ENCODE measurements at places on chromosomes 6 and 20.

- DNase-seq: no peak
These were observed 95.5 kb downstream of the EYA2 start for GRCh38 chr20:46990017-46990595.

DNA sequence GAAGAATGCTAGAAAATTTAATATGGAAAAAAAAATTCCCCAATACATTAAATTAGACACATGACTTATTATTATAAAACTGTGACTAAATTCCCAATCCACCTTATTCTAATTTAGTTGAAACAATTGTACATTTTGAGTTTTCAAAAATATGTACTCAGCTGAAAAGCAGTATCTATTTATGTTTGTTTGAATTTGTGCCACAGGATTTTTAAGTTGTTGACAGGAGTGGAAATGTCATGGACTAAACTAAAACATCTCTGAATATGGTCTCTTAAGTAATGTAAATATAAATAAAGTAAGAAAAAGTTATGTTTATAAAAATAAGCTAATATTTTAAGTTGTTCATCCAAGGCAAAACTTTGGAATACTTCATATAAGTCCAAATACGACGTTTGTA, 86.9 kb downstream of the COL21A1 start:
- DNase-seq: no peak

DNA sequence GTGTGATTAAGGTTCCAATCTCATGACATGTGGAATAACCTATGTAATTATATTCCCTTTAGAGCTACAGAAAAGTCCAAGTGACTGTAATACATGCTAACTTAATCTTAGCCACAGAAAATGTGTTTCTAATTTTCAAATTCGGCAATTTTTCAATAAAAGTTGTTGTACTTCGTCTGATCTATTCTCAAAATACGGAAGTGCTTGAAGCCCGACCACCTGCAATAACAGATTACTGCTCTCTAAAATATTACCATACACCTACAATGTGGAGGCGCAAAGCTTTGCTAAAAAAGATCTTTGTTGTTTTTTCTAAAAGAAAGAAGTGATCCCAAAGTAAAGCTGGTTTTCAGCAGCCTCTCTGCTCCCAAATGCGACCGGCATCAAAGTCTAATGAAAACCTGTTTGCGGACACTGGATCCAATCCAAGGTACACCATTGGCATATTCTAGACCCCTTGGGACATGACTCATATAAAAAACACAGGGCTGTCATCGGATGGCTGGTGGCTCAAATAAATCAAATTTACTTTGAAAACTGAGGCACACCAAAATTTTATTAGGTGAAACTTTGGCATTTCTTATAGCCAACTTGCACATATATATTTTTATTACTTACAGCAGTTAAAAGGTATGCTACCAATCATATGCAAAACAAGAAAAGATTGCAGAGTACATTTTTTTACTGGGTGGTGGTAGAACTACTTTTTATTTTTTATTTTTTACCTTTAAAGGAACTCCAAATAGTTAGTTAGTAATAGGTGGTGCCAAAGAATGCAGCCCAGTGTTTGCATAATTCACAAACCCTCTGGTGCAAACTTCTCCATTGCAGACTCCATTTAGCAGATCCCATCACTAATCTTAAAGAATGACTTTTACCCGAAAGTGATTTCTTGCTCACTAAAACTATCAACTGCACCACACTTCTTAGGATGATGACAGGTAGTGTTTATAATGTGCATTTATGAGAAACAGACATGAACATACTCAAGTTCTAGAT, 118.7 kb upstream of the TBX18 start:
- no peak for DNase-seq

DNA sequence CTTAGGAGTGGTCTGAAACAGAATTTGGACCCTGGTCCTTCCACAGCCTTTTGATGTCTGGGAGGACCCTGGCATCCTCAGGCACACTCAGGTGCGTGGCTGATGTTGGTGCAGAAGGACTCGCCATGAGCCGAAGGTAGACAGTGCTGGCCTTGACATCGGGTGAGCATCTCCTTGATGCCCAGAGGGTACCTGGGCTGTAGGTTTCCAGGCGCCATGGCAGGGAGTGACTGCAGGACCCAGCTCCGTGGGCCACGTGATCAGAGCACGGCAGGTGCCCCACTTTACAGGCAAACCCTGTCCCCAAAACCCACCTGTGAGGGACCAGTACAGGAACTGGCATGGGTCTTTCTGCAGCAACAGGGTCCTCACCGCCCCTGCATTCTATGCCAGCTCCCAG, 319.2 kb downstream of the CDH4 start:
- no peak for DNase-seq

DNA sequence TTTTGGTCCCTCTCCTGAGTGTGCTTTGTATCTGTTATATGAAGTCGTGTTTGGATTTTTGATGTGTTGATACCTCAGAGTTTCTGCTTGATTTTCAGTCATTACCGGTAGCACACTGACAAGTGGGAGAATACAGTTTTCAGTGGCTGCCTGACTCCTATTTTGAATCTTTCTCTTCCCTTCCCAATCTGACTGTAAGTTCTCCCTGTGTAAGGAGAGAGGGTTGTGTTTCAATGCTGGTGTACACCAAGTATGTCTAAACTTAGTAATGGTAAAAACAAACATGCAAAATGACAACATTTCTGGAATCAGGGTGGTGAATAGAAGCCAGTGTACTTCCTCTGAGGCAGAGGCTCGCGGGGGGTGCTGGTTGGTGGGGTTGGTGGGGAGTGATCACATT, 103.4 kb downstream of the HIVEP1 start:
- DNase-seq: no peak

GRCh38 chr6:148423133-148423532, 80.5 kb downstream of the SASH1 start:
- DNase-seq: no peak

DNA sequence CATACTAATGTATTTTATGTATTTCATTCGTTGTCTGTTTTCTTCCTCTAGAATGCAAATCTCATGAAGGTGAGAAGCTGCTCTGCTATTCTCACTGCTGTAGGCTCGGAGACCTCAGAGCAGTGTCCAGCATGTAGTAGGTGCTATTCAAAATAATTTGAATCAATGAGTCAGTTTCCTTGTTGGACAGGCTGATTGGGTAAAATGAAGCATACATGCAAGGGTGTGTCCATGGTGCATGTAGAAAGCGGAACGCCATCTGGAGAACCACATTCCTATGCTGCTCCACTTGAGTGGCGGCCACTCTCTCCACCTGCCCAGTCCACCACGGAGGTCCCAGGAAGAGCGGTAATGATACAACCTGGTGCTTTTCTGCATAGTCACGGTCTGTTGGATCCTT, 412.1 kb downstream of the QKI start:
- no peak for DNase-seq

DNA sequence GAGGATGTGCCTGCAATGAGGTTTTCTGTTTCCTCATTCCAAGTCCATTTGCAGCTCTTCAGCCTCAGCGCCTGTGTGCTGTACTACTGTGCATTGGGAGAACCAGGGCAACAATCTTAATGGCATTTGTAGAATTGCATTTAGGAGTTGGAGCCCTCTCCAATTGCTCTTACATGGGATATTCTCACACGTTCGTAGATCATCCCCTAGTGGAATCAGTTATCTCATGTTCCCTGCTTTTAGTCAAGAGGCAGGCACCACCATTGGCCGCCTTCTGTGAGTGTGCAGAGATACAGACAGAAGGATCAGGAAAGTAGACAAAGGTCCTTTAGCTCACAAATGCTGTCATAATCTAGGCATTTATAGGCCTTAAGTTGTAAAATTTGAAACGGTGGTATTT, 84.2 kb upstream of the RGS17 start:
- no peak for DNase-seq

DNA sequence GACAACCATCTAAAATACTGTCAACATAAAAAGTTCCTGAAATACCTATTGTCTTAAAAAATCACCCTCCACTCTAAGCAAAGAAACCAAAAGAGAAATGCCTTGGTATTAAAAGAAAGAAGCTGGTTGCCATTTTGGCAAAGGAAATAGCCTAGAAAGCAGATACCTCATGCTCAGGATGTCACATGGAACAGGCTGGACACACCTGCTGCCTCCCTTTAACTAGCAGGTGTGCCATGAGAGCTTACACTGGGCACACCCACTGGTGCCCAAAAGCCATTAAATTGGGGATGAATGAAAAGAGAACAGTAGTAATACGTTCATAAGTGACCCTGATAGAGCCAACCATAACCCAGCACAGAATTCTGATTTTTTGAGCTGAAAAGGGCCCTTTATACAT, 1.5 kb downstream of the SLC23A2 start:
- DNase-seq: no peak

GRCh38 chr6:130018744-130019325, 454 bp downstream of the L3MBTL3 start:
- peak; percentile 25 for DNase-seq

GRCh38 chr6:138647006-138647405, 126.6 kb upstream of the CCDC28A start:
- no peak for DNase-seq

GRCh38 chr6:88380083-88380482, 213.9 kb upstream of the CNR1 start:
- DNase-seq: no peak

DNA sequence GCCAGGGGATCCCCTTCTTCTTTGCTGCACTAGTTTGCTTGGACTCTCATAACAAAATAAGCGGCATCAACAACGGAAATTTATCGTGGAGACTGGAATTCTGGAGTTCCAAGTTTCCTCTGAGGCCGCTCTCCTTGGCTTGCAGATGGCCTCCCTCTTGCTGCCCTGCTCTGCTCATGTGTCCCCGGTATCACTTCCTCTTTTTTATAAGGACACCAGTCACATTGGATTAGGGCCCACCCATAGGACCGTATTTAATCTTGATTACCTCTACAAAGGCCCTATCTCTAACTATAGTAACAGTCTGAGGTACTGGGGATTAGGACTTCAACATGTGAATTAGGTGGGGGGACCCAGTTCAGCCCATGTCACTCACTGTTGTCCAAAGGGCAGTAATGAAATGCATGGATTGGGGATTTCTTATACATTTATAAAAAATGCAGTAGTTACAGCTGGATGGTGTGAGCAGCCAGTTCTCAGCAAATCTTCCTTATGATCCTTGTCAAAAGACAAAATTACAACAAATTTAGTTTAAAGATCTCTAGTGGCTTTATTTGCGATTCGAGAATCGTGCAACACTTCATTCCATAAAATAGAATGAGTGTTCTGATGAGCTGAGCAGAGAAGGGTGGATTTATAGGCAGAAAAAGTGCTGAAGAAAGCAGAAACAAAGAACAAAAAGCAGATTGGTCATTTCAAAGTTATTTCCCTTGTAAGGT, 59.3 kb upstream of the AKAP12 start:
- no peak for DNase-seq

GRCh38 chr6:32554116-32554965, 24.3 kb upstream of the HLA-DRB5 start:
- DNase-seq: no peak

GRCh38 chr20:24697411-24697810, 228.0 kb downstream of the SYNDIG1 start:
- no peak for DNase-seq

DNA sequence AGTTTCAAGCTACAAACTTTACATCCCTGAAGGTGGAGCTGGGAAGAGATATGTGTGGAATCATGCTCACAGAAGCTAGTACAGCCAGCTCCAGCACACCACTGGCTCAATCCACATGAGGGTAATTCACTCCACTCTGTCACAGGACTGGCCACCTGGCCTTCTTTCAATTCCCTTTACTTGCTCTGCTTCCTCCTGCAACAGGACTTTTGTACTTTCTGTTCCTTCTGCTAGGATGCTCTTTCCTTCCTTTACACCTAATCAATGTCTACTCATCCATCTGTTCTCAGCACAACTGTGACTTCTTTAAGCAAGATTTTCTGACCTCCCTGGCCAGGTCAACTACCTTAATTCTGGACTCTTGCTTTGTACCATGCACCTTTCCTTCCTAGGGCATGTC, 39.4 kb upstream of the MYB start:
- no peak for DNase-seq

- no peak for DNase-seq
These were observed 4.1 kb downstream of the AARS2 start for GRCh38 chr6:44309092-44309491.

DNA sequence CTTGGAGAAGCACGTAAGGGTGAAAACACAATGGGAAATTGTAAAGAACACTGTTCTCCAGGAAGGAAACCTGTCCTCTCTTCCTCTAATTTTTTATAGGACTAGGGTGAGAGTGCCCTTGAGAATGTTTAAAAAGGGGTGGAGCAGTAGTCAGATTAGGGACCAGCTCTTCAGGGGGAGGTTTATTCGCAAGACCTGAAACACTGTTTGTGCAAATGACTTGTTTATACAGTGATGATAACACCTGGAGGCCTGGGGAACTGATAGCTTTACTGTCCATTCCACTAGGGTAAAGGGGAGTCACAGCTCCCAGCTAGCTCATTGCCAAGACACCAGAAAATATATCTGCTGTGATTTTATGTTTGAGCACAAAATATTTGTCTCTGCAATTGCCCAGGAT, 8.1 kb upstream of the FUT9 start:
- DNase-seq: no peak

DNA sequence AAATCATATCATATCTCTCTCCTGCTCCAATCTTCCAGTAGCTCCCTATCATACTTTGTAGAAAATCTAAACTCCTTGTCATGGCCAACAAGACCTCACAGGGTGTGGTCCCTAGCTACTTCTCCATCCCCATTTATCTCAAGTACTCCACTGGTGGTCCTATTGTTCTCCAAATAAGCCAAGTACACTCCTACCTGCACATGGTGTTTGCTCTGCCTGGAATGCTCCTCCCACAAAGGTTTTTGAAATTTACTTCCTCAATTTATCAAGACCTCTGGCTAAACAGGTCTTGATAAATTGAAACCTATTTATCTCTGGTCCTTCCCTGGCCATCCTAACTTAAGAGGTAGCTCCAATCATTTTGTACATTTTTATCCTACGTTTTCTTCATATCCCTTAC, 12.1 kb downstream of the TMX4 start:
- DNase-seq: no peak

DNA sequence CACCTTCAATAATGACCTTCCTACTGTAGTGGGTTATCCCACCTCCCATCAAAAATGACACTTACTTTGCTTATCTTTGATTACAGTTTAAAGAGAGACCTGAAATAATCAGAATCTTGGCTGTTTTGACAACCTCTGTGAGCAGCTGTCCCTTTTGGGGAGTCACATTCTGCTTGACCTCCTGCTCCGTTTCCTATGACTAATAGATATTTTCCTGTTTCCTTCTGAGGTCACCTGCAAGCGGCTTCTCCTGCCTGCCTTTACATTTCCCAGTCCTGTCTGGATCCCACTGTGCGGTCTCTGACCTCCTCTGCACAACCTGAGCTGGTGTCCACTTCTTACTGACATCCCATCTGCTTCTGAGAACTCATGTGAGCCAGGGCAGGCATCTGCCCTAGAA, 54.2 kb downstream of the TRAM2 start:
- no peak for DNase-seq

- DNase-seq: no peak
These were observed 218.8 kb upstream of the RNF24 start for GRCh38 chr20:4234128-4234527.
